ENCODE measurements at places on chromosomes 12 and 14.

GRCh38 chr12:76688631-76689030, 75.3 kb upstream of the ZDHHC17 start:
- DNase-seq: no peak

GRCh38 chr12:14904854-14905253, 19.2 kb upstream of the MGP start:
- DNase-seq: no peak

- no peak for DNase-seq
Observed at GRCh38 chr14:23071244-23071920, 14.1 kb upstream of the CDH24 start.

DNA sequence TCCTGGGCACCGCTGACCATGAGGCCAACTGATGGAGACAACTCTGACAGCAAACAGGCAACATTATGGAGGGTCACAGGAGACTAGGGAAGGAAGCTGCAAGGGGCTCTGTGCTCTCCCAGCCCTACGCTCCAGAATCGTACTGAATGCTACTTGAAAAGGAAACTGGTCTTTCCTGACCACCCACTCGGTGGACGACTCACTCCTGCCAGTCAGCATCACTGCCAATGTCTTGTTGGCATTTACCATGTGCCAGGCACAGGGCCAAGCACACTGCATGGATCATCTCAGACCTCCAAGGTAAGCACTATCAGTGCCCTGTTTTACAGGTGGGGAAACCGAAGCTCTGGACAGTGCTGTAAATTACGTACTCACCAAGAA, 38.0 kb downstream of the CCDC85C start:
- no peak for DNase-seq

DNA sequence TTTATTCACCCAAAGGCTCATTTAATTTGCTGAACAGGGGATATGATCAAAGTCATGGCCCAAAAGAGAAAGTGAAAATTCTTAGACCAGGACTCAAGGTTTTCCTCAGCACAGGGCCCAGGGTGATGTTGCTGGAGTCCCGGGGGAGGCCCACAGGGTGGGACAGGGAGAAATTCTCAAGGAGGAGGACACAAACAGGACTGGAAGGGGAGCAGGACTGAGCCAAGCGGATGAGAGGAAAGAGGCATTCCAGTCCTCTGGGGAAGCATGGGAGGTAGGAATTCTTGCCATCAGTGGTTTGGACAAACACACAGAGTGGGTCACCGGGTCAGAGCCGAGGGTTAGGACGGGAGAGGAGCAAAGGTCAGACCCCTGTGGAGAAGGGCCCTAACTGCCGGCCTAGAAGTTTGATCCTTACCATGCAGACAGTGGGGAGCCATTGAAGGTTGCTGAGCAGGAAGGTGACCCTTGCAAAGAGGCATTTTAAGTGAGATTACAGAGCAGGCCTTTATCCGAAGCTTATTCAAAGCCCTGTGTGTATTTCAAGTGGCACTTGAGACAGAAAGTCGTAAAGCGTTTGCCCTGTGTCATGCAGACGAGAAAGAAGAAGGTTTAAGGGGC, 68.4 kb upstream of the PTGR2 start:
- DNase-seq: no peak

DNA sequence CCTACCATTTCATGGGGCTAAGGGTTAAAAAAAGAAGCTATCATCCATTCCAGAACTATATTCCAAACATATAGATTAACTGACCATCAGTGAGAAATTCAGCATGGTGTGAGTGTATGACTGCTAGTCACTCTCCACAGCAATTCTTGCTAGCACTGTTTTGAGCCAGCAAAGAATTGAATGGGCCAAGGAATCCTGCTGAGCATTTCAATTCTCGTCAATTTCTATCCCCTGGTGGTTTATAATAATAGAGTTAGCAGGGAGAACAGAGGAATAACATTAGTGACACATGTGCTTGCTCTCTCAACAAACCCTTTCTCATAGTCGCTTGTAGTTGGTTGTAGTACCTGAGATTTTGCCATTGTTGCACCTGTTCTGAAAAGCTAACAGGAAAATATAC, 7.2 kb downstream of the MBIP start:
- DNase-seq: peak; percentile 63

DNA sequence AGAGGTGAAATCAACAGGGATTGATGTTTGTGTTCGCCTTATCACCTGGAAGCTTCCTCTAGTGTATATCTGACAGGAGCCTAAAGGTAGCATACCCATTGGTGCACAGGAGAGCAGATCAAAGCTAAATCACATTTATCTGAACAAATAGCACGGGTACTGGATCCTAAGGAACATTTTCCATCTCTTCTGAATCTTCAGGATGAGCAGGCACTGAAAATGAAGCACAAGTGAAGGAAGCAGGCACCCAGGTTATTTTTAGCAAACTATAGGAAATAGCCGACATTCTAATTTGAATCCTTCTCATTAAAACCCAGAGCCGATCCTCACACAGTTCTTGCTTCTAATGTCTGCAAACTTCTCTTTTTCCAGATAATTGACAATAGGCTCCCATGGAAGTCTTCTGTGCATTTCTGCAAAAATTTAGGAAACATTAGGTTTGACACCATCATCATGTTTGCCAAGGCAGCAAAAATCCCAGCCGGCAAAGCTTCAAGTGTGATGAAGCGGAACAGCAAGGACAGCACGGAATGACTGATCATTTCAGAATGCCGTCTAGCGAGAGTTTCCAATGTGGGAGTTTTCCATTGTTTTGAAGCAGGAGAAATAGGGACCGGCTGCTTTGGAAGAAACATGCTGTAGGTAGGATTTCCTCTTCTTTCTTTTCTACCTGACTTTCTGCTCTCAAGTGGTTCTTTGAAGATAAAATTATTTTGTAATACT, 24.3 kb upstream of the RGS6 start:
- DNase-seq: peak; percentile 7

DNA sequence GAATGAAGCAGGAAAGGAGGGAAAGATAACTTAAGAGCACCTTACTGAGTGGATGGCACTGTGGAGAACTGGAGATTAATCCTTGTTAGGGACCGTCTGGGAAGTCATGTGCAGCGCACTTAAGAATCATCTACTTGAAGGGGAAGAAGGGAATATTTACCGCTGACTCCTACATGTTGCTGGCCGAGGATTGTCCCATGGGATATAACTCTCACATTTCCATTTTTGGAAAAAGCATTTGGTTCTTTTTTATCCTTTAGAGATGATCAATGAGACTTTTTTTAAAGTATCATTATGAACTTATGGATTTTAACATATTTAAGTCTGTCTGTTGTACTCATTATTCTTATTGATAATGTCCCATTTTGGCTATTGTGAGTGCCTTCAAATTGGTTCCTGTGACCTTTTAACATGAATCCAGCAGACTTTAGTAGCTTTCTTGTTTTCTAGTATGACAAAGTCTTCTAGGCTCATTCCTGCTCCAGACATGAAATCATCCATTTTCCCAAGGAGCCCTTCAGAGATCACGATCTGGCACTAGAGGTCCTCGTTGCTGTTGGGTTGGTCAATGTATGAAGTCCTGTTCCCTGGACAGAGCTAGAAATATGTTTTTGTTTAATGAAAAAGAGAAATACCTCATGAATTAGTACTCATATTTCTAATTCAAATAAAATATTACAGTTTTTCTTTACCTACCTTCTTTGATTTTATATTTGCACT, 20.2 kb upstream of the FAM234B start:
- no peak for DNase-seq

GRCh38 chr14:90814806-90815571, 1.2 kb downstream of the TTC7B start:
- no peak for DNase-seq

DNA sequence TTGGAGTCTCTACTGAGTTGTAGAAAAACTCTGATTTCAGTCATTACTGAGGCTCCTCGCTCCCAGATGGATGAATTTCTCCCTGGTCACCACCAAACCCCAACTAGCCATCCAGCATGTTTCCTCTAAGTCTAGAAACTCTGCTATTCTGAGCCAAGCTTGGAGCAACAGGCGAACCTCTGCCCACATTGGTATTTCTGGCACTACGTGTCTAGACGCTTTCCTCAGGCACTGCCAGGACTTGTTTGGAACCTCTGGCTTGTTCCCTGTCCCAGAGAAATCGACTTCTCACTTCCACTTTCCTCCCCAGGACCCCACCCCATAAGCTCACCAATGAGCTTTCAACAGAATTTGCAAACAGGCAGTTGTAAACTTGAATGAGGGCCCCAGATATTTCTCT, 27.6 kb downstream of the WSCD2 start:
- no peak for DNase-seq

GRCh38 chr12:117091758-117092510, 7.3 kb downstream of the TESC start:
- no peak for DNase-seq

GRCh38 chr12:94700662-94701061, 50.3 kb upstream of the TMCC3 start:
- DNase-seq: no peak

DNA sequence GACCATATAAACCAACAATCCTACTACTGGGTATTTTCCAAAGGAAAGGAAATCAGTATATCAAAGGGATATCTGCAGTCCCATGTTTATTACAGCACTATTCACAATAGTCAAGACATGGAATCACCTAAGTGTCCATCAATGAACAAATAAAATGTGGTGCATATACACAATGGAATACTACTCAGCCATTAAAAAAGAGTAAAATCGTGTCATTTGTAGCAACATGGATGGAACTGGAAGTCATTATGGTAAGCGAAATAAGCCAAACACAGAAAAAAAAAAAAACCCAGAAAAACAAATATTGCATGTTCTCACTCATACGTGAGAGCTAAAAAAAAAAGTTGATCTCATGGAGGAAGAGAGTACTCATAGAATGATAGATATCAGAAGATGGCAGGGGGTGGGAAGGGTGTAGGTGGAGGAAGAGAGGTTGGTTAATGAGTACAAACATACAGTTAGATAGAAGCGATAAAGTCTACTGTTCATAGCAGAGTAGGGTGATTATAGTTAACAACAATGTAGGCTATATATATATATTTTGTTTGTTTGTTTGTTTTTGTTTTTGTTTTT, 49.3 kb downstream of the BCAT1 start:
- DNase-seq: no peak

DNA sequence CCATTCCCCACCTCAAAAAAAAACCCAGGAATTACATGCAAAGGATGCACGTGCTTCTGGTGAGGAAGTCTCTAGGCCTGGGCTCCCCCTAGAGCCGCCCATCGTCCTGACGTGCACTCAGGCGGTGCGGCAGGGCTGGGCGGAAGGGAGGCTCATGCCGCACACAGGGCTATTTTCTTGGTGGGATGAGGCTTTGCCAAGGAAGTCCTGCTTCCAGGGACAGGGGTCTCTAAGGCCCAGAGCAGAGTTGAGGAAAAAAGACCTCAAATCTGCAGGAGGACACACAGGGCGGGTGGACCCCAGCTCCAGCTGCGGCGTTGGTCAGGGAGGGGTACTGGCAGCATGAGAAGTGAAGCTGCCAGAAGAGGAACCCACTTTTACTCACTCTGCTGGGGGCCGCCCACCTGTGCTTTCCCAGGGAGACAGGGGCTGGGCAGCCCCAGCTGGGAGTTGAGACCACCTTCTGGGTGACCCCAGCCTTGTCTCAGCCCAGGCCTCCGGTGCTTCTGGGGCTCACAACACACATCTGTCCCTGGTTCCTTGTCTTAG, 4.2 kb downstream of the RHOF start:
- no peak for DNase-seq

GRCh38 chr12:10901427-10901826, 7.9 kb downstream of the TAS2R13 start:
- DNase-seq: no peak

DNA sequence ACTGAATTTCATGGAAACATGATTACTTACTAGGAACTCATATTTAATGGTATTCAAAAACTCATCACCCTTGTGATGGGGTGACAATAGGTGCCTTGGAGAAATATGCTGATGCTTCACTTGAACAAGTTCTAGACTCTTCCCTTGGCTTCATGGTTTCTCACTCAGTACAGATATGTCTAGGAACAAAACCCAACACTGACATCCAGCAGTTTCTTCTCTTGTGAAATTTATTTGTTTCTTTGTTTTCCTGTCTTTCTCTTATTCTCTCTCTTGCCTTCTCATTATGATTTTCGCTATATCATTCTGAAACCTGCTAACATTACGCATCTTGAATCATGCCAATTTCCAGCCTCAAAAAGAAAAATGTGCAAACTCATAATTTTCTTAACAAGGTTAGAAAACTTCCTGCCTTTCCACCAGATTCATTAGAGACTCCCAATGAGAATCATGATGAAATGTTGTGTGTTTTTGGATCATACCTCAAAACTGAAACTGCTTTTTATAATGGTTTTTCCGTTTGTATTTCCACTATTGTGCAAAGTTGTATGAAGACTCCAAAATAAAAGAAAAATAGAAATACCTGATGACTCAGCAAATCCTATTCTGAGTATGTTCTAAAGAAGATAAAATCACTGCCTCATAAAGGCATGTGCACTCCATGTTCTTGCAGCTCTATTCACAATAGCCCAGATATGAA, 1021.5 kb downstream of the TMEM121 start:
- DNase-seq: no peak

DNA sequence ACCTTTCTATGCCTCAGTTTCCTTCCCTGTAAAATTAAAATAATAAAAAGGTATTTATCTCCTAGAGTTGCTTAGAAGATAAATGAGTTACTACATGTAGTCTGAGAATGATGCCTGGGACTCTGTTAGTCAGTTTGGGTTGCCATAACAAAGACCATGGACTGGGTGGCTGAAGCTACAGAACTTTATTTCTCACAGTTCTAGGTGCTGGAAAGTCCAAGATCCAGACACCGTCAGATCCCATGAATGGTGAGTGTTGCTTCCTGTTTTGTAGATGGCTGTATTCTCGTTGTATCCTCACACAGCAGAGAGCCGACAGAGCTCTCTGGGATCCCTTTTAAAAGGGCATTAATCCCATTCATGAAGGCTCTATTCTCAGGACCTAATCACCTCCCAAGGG, 64.0 kb upstream of the LTA4H start:
- no peak for DNase-seq

- no peak for DNase-seq
Observed at GRCh38 chr12:92010368-92010767, 135.3 kb downstream of the BTG1 start.

DNA sequence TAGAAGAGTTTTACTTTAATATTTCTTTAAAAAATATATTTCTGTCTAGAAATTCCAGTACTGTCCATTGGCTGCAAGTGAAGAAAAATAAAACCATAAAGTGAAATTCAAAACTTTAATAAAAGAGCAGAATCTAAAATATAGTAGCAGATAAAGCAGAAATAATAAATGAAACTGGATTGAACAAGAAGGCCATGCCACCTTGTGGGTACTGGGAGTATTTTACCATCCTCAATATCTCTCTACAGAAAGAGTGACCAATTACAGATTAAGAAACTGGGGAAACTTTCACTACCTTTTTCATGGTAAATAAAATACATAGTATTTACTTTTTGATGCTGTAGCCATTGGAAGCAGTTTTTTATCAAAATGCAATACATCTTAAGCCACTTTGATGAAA, 220.5 kb downstream of the BCAT1 start:
- DNase-seq: no peak
